CD4-positive, alpha-beta T cell treated with Interleukin-6 at 100 ng/mL for 8 hours (primary cell): ENCODE measurements at places on chromosomes 4 and X.
A peak's percentile ranks its signal among the peaks of the same experiment; 100 is the strongest.

- DNase-seq = peak; percentile 57
Observed at GRCh38 chrX:123833387-123833786, 26.5 kb upstream of the XIAP start.

DNA sequence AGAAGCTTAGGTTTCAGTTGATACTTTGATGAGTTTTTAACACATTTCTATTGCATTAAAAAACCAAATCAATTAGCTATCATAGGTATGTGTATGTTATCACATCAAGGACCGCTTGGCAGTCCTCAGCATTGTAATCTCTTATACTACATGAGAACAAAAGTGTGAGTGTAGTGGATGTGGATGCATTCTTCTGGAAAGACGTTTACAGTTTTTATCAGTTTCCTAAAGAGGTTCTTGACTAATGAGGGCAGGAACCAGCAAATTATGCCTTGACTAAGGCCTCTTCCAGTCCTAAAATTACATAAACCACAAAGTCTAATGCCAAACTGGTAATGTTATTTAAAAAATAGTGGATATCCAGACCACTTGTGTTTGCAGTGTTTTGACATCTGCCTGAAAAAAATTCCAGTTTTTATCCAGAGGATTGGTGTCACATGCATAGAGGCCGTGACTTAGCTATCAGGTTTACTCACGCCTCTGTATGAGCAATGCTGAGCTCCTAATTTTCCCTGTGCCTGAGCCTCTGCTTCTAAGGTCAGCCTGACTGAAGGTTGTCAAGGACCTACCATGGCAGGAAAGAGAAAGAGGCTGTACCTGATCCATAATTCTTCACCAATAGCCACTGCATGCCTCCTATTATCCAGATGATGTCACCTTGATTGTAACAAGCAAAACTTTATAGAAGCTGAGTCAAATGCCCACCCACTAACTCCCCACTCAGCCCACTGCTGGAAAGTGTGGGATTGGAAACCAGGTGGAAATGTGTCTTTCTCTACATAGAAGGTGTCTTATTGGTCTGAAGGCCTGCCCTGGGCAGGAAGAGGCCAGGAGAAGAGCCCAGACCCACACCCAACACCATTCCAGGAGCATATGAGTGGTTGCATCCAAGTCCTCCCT lies 68.7 kb downstream of the ENPP6 start:
- no peak for DNase-seq

GRCh38 chr4:122865425-122865824 lies 38.8 kb downstream of the FGF2 start:
- DNase-seq = no peak

- no peak for DNase-seq
Observed at GRCh38 chrX:7201496-7201895, 53.5 kb upstream of the PUDP start.

- no peak for DNase-seq
Observed at GRCh38 chrX:40157228-40158035, 59.7 kb upstream of the BCOR start.

- peak; percentile 37 for DNase-seq
Observed at GRCh38 chr4:15400981-15401671, 26.7 kb upstream of the C1QTNF7 start.

- DNase-seq = no peak
Observed at GRCh38 chrX:67104982-67105757, 438.7 kb upstream of the AR start.

DNA sequence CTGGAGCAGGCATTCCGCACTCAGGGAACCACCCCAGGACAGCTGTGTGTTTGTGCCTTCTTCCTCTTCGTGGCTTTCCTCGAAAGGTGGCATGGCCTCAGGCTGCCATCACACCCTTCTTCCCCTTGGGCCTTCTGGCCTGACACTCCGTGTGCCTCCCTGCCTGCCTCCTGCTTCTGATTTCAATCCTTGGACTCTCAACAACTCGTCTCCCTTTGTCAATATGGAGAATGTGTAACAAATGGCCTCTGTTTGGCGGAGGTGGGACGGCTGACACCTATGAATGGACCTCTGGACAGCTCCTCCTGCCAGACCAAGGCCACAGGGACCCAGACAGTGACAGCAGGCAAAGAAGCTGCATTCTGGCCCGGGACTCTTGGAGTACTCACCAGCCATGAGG lies 137.0 kb downstream of the ENPP6 start:
- no peak for DNase-seq

- no peak for DNase-seq
Observed at GRCh38 chr4:89311433-89311832, 3.8 kb upstream of the GPRIN3 start.

DNA sequence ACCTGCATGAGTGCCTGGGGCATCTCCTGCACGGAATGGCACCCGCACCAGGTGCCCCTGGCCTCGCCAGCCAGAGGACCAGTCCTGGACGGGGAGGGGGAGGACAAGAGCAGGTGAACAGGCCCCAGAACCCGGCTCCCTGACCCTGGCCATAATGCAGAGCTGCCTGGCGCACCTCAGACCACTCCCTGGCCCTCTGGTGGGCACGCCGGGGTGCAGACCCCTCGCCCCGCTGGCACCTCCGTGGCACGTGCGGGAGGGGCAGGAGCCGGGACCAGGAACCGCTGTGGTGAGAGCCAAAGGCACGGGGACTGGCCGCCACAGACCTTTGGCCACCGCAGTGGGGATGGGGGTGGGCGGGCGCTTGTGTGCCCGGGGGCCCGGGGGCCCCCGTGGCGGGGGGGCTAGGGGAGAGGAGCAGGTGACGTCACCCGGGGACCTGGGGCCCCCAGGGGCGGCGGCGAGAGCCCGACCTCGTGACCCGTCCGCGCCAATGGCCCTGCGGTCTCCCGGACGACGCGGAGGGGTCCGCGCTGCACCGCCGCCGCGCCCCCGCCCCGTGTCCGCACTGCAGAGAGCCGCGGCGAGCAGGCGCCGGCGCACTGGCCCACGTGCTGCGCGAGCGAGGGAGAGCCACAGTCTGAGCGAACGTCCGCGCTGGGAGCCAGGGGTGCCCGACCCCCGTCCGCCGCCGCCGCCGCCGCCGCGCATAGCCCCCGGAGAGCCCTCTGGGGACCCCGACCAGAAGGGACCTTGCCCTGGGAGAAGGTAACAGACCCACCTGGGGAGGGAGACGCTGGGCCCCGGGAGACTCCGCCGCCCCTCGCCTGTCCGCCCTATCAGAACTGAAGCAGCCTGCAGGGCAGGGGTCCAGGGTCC lies at the start of gene PNMA3:
Gene PNMA3, plus strand, starts transcription at position 600 of the 879 bp plus-strand sequence. CDS start 586 bp downstream, outside the sequence.
- no peak for DNase-seq

DNA sequence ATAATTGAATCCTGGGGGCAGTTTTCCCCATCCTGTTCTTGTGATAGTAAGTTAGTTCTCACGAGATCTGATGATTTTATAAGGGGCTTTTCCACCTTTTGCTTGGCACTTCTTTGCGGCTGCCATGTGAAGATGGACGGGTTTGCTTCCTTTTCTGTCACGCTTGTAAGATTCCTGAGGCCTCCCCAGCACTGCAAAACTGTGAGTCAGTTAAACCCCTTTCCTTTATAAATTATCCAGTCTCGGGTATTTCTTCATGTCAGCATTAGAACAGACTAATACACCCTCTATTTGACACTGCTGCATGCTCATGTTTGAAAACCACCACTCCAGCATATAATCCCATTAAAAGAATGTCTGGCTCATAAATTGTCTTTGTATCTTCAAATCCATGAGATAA lies 264.4 kb upstream of the ITM2A start:
- DNase-seq = no peak
